ENCODE measurements at places on chromosomes 6 and 20.

DNA sequence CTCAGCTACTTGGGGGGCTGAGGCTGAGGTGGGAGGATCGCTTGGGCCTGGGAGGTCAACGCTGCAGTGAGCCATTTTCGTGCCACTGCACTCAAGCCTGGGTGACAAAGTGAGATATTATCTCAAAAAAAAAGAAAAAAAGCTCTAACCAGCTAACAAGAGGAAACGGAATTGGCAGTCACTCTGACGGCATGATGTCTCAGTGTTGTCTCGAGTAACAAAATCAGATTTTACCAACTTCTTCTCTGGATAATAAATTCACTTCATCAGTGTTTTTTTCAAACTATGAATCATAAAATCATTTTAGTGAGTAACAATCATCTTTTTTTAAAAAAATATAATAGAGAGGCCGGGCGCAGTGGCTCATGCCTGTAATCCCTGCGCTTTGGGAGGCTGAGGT lies 12.6 kb downstream of the KIF16B start:
- DNase-seq, result no peak

DNA sequence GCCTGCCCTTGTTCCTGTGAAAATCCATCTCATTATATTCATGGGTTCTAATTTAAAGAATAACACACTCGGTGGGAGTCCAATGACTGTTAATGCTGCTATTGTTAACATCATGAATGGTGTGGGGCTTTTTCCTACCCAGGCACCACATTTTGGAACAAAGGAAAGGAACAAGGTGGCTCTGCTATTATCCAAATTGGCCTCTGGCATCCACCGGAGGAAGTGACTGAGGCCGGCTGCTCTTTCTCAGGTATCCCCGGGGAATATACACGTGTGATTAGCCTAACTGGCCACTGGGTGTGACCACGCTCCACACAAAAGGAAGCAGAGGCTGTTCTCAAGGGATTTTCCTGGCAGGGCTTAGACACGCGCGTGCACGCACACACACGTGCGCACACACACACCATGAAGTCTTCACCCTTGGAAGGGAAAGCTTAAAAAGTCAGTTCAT lies 601.2 kb upstream of the ARID1B start:
- no peak for DNase-seq

- DNase-seq, result no peak
Measured at GRCh38 chr6:166244353-166245045, 63.7 kb downstream of the PRR18 start.

DNA sequence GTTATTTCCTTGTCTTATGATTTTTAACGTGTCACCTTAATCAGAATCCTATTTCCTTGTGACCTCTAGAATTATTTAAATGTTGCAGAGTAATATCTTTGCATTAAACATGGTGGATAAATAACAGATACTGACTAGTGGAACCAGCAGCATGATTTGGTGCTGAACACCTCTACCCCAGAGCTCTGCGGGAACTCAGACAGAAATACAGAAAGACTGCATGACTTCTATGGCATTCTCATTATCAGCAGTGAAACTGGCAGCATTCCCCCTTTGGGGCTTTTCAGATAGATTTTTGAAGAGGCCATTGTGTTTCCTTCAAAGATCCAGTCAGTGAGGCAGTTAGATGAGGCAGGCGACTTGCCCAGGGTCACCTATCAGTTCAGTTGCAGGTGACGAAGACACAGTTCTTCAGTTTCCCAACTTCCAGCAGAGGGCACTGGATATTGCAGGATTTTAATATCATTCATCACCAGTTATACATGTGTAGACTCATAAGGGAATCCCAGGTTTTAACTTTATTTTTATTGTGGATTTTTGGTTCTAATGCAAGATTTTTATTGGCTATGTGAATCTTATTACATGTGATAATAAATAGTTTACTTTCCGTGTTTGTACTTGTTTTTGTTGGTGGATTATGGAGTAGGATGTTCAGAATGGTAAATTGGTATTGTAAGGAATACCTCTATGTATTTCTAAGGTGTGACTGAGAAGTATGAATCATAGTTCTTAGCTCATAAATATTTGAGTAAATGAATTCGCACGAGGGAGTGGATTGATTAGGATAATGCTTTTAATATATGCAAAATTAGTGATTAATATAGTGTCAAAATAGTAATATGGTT lies 81.3 kb downstream of the AFDN start:
- DNase-seq, result no peak

- DNase-seq, result no peak
Measured at GRCh38 chr20:1017677-1018076, 15.6 kb upstream of the RSPO4 start.

- no peak for DNase-seq
Measured at GRCh38 chr6:56242346-56242745, 5.0 kb downstream of the COL21A1 start.

- no peak for DNase-seq
Measured at GRCh38 chr6:121794630-121795029, 359.2 kb downstream of the GJA1 start.

- no peak for DNase-seq
Measured at GRCh38 chr6:56387621-56388414, 140.4 kb upstream of the COL21A1 start.

GRCh38 chr6:157233156-157233555 lies 90.2 kb downstream of the TMEM242 start:
- no peak for DNase-seq

- DNase-seq, result no peak
Measured at GRCh38 chr6:148138573-148138972, 204.1 kb upstream of the SASH1 start.

DNA sequence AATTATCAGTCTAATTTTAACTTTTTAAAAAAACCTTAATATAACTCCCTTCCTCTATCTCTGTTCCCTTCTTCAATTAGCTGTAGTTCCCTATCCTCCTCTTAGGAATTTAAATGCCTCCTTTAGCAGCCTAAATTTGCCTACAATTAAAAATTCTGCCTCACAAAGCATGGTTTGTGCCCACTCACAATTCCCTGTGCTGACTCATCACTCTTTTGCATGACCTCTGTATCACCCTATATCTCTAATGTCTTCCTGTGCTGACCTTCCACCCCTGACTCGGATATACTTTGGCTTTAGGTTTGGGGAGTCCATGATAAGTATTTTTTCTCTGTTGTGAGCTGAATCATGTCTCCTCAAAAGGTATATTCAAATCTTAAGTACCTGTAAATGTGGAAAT lies 253.6 kb downstream of the RNF144B start:
- DNase-seq, result no peak

DNA sequence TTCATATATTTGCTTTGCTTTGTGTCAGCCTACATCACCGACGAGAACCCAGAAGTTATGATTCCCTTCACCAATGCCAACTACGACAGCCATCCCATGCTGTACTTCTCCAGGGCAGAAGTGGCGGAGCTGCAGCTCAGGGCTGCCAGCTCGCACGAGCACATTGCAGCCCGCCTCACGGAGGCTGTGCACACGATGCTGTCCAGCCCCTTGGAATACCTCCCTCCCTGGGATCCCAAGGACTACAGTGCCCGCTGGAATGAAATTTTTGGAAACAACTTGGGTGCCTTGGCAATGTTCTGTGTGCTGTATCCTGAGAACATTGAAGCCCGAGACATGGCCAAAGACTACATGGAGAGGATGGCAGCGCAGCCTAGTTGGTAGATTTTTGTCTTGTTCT lies 28.5 kb downstream of the DSE start:
- DNase-seq, result no peak

DNA sequence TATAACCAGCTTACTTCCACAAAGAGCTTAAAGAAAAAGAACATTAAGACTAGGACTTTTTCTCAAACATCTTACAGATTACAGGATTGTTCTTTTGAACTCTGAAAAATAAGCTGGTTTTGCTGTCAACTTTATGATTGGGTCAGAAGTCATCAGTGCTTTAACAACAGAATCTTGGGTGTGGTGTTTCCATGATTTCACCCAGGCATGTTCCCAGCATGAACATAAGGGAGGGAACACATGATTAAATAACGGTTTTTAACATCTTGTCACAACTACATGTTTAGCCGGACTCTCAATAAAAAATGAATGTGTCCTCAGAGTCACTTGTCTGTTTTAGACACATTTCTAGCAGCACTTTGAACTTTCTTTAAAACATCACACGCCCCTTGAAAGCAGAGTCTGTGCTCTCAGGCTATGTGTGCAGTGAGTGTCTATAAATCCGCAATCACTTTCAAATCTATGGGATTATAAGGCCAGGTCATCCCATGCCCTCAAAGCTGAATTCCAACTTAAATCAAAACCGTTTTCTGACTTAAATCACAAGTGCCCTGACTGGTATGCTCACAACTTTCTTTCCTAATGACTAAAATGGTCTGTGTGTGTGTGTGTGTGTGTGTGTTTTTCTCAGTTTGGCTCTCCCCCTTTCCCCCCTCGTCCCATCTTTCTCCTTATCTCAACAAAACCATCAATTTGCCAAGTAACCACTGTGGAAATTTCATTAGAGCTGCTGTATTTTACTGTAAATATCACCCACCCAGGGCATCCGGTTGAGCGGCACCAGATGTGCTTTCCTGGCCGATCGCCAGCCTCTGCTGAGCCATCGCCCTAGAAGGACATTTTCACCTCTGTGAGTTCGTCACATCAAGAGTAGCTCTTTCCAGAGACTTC lies 216.8 kb upstream of the DTNBP1 start:
- DNase-seq, result peak; percentile 2

DNA sequence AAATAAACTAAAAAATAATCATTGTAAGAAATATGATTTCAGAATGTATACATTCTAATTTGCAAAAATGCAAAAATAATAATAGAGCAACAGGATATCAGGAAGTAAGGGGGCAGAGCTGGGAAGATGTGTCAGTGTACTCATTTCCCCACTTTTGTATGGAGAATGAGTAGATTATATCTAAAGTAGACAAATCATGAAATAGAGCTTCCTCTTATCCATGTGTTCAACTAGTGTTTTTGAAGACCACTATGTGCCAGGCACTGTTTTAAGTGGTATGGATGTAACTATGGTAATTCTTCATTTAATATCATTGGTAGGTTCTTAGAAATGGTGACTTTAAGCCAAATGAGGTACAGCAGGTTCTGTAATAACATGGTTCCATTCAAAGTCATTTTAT lies 17.0 kb upstream of the BMP2 start:
- no peak for DNase-seq

- DNase-seq, result no peak
Measured at GRCh38 chr6:6626187-6626586, 37.7 kb downstream of the LY86 start.

DNA sequence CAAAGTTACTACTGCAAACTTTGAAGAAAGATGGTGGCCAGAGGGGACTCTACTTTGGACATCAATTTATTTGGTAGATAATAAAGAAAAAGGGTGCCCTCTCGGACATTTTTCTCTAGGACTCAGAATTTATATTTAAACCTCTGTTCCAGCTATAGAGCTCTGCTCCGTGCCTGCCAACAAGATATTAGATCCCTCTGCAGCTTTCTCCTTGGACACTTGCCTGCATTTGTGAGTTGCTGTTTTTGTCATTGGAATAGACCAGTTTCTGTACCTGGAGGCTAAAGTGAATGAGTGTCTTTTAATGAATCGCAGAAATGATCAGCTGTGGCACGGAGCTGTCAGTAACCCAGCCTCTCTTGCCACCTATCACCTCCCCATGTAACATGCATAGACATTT lies 253.5 kb downstream of the NRN1 start:
- DNase-seq, result no peak

- no peak for DNase-seq
Measured at GRCh38 chr20:49210101-49210756, 9.0 kb upstream of the DDX27 start.

- DNase-seq, result no peak
Measured at GRCh38 chr20:49904440-49905214, 10.7 kb downstream of the SPATA2 start.

DNA sequence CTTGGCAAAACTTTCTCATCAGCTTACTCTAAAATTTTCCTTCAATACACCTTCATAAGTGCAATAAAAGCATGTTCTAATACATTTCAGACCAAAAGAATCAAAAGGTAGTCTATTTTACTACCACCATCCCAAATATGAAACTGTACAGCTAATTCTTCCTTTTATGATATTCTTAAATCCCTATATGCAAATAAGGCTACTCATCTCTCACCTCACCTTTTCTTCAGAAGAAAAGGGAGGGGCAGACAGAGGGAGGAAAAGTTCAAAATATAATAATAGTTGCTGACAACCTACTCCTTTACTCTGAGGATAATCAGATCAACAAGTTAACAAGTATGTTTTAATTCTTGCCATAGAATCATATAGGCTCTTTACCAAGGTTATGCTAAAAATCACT lies 7.4 kb downstream of the C6orf120 start:
- no peak for DNase-seq

DNA sequence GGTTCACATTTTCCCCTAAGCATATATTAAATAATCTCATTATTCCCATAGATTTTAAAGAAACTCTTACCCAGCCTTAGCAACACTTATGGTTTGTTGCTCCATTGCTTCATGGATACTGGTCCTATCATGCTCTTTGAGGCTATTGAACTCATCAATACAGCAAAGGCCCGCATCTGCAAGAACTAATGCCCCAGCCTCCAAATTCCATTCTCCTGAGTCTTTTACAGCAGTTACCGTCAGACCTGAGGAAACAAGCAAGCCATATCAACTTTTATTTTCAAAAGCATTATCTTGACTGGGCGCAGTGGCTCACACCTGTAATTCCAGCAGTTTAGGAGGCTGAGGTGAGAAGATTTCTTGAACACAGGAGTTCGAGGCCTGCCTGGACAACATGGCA lies 37.7 kb upstream of the ASF1A start:
- DNase-seq, result no peak

- no peak for DNase-seq
Measured at GRCh38 chr6:157613011-157613522, 210.0 kb upstream of the SNX9 start.

DNA sequence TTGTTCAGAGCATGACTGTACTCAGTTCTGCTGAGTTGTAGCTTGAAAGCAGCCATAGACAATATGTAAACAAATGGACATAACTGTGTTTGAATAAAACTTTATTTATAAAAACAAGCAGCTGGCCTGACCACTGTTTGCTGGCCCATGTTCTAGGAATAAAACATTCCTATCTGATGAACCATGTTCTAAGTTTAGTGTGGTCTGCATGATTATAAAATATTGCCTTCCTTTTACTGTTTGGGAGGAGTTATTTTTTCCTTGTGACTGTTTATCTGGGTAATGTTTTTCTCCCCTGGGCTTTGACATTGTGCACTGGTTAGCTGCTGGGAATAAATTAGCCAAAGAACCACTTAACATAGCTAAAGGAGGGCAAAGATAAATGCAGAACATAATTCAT lies 55.1 kb downstream of the CDS2 start:
- no peak for DNase-seq

GRCh38 chr6:137873273-137873762 lies 6.3 kb downstream of the TNFAIP3 start:
- no peak for DNase-seq

DNA sequence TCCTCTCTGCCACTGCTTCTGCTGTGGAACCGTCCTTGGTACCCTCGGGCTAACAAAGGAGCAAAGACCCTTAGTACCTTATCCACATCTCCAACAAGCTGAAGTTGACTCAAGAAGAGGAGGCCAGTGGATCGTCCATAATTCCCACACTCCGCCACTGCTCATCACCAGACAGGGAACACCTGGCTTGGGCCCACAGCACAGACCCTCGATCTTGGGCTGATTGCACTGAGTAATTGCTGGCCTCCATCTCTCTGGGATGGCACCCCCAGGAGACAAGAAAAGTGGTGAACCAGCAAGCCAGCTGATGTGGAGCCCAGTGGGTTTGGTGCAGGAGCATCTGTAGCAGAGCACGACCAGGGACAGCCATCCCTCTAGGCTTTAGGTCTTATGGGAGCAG lies 109.4 kb upstream of the GRIK2 start:
- DNase-seq, result no peak

All from T-helper 9 cell (primary cell).